ENCODE measurements at places on chromosomes 12 and 14.

GRCh38 chr12:128968668-128969067 lies 115.4 kb downstream of the GLT1D1 start:
- no peak for DNase-seq

- no peak for DNase-seq
Observed at GRCh38 chr14:95326987-95327386, 7.3 kb upstream of the CLMN start.

- DNase-seq, result no peak
Observed at GRCh38 chr12:109948368-109948767, 47.8 kb downstream of the GIT2 start.

- DNase-seq, result no peak
Observed at GRCh38 chr14:35155962-35156361, 33.6 kb downstream of the PRORP start.

DNA sequence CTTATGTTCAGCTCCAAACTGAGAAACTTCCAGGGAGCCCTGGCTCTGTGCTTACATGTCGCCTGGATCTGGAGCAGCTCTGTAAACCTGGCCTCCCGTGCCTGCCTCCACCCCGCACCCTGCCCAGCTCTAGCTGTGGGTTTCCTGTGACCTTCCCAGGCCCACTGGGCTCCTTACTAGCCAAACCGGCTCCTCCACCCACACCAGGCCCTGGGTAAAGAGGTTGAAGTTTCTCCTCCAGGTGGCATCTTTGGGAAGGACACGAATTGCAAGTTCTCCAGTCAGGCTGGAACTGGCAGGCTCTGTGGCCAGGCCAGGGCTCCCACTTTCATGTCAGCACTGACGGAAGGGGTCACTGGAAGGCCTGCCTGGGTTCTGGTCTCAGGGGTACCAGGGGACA lies 60.9 kb upstream of the ZFP36L1 start:
- DNase-seq, result no peak

DNA sequence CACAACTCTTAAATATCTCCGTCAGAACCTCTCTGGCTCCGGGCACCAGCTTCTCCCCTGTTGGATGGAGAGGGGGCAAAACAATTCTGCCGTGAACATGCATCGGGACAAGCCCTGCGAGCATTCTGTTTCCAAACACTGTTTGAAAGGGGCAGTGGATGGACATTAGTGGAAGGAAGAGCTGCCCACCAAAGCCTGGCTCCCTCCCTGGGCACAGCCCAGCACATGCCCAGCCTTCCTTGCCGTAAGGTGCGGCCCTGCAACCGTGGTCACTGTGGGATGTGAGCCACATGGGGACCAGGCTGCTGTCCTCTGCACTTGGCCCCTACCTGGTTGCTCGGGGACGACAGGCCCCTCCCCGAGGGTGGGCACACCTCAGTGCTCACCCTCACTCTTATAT lies 54.0 kb downstream of the TRAFD1 start:
- no peak for DNase-seq

GRCh38 chr14:28875934-28876571 lies 109.5 kb downstream of the FOXG1 start:
- DNase-seq, result no peak

DNA sequence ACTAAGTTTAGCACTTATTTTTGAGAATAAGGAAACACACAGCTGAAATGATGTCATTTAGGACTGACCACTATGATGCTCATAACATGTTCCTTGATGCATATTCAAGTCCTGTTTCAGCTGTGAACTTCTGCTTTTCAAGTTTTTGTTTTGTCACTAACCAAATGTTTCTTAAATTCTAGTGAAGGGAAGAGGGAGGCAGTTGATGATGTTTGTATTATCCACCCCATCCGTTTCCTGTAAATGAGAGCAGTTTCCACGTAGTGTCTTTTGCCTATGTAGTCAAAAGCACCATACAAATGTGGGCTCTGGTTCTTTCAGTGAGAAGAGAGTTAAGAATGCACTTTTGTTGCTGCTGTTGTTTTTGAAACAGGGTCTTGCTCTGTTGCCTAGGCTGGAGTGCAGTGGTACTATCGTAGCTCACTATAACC lies 491.8 kb downstream of the PCNX1 start:
- DNase-seq, result no peak

GRCh38 chr14:105283899-105284298 lies 16.9 kb downstream of the BRF1 start:
- DNase-seq, result no peak

DNA sequence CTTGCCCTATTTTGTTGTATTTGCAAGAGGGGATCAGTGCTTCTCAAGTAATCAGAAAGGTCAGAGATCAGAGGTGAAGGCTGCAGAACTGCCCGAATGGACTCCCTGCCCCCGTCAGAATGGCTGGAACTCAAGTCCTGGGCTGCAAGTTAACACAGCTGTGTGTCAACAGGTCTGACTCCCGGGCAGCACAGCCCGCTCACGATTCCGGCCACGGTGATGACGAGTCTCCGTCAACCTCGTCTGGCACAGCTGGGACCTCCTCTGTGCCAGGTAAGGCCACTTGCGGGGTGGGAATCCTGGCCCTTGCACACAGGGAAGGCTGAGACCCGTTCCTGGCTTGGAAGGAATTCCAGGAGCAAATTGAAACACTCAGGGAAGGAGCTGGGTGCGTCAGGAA lies 13.4 kb downstream of the DCAF4 start:
- DNase-seq, result no peak

DNA sequence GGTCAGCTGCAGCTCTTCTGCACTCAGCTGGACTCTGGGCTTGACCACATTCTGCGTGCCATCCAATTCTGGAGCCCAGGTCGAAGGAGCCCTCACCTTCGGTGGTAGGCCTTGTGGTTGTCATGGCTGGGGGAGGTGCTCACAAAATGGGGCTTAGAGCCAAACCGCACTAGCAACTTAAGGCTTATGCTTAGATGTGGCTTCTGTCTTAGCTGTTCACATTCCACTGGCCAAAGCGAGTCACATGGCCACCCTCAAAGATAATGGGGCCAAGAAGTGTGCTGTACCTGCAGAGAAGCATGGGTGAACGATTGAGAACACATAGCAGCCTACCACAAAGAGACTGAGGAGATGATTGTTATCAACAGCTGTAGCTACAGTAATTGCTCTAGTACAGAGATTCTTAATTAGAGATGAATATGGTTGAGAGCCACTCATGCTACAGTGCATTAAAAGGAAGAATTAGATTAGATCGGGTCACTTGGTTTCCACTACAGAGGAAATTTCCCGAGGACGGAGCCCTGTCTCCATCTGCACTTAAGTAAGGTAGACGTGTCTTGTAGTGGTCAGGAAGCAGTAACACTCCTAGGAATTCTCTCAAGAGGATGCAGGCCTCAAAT lies 334.6 kb upstream of the FKBP4 start:
- no peak for DNase-seq

DNA sequence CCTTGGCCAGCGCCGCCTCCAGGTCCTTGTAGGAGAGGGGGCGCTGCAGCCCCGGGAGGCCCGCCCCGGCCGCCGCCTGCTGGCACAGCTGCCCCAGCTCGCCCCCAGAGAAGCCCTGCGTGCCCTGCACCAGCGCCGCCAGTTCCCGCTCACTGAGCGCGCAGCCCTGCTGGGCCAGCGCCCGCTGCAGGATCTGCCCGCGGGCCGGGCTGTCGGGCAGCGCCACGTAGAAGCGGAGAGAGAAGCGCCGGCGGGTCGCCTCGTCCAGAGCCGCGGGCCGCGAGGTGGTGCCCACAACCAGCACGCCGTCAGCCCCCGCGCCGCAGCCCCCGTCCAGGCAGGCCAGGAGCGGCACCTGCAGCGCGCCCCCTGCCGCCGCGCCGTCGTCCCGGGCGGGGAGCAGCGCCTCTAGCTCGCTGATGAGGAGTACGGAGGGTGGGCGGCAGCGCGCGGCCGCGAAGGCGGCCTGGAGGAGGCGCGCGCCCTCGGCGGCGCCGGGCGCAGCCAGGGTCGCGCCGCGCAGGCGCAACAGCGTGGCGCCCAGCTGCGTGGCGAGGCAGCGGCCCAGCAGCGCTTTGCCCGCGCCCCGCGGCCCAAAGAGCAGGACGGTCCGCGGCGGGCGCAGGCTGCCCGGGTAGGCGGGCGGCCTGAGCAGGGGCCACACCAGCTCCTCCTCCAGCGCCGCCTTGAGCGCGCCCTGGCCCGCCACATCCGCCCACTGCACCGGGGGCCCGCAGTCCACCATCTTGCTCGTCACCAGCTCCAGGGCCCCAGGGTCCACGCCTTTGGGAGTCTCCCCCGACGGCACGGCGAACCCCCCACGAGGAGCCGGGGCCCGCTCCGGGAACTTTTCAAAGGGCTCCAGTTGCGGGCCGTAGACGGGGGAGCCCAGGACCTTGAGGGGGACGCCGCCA lies 27.7 kb downstream of the FIGNL2 start:
- no peak for DNase-seq

DNA sequence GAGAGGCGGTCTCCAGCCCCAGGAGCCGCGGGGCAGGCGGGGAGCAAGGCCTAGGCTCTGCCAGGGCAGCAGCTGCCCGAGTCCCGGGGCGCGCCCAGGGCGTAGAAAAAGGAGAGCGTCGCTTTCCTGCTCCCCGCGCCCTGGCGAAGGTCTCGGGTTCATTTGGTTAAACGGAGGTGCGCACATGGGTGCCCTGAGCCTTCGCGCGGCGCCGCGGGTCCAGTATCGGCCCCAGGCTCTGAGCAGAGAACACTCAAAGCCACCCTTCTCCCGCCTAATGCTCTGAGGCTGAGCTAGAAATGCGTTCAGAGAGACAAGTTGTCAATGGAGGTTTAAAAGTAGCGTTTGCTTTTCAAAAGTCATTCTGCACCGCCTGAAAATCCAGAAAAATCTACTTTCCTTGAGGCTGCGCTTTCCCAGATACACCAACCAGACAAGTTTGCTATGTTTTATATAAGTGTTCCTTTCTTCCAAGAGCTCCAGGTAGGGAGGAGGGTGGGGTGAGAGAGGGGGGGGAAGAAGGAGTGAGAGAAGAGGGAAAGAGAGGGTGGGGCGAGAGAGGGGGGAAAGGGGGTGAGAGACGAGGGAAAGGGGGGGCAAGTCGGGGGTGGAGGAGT lies 1.5 kb downstream of the TMEM132C start:
- no peak for DNase-seq

GRCh38 chr14:55731881-55732498 lies 152.0 kb downstream of the KTN1 start:
- no peak for DNase-seq

GRCh38 chr14:59107819-59108218 lies 80.6 kb upstream of the DAAM1 start:
- no peak for DNase-seq

GRCh38 chr14:55433880-55434804 lies 6.3 kb downstream of the TBPL2 start:
- no peak for DNase-seq

- DNase-seq, result no peak
Observed at GRCh38 chr12:58504143-58504938, 416.0 kb downstream of the LRIG3 start.

DNA sequence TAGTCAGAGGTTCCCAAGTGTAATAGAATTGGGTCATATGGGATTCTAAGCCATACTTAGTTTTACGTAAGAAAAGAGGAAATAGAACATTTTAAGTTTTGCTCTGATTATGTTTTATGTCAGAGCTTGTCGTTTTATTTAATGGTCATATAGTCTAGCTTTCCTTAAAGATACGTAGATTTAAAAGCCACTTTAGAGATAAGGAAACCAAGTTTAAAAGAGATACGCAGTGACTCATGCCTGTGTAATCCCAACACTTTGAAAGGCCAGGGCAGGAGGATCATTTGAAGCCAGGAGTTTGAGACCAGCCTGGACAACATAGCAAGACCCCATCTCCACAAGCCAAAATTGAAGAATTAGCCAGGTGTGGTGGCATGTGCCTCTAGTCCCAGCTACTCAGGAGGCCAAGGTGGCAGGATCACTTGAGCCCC lies 19.5 kb downstream of the MAPK1IP1L start:
- no peak for DNase-seq

GRCh38 chr14:96380735-96381134 lies 11.2 kb upstream of the AK7 start:
- no peak for DNase-seq

DNA sequence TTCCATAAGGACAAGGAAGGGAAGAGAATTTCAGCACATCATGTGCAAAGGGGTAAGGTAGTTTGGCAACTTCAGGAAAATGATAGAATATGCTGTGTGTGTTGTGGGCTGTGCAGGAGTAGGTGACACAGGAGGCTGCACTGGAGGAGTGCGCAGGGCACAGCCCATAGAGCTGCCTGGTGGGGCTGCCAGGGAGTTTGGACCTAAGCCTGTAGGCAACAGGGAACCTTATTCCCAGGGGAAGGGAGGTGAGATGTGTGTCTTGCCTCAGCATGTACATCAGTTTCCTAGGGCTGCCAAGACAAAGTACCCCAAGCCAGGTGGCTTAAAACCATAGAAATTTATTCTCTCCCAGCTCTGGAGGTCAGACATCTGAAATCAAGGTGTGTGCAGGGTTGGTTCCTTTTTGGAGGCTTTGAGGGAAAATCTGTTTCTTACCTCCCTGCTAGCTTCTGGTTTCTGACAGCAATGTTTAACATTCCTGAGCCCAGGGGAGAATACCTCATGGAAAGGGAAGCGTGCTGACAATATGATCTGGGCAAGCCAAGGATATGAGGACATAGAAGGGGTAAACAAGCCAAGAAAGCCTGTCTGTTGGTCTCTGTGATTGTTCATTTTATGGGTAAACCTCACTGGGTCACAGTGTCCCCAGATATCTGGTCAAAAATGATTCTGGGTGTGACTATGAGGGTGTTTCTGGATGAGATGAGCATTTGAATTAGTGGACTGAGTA lies 174.0 kb upstream of the NTF3 start:
- DNase-seq, result no peak

DNA sequence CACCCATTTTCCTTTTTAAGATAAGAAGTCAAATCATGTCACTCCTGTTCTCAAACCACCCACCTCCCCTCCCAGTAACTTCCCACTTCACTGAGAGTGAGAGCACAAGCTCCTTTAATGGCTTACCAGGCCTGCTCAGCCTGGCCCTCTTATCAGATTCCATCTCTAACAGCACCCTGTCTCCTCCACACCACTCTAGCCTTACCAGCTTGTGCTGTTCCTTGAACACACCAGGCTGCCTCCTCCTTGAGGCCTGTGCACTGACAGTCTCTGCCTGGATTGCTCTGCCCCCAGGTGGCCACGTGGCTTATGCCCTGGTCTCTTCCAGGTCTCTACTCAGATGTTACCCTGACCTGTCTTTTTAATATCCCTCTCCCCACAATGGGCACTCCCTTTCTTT lies 40.1 kb upstream of the EVL start:
- no peak for DNase-seq

DNA sequence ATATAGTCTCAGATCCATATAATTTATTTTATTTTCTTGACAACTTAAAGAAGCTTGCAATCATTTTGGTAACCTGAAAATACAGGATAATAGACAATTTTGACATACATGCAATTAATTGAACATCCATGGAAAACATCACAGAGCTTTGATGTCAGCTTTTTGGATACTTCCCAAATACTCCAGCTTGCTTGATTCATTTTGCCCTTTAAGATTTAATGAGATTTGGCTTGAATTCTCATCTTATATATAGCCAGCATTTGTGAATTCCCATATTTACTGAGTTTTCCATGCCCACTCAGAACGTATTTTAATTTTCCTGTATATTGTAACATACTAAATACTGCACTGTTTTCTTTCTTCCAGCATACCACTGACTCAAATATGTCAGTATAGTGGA lies 803.0 kb upstream of the MGAT4C start:
- DNase-seq, result no peak

GRCh38 chr14:20194101-20194500 lies 3.4 kb downstream of the OR11G2 start:
- no peak for DNase-seq

GRCh38 chr12:112341046-112341825 lies 41.0 kb downstream of the HECTD4 start:
- no peak for DNase-seq
